ENCODE measurements at places on chromosomes 5 and 9.

DNA sequence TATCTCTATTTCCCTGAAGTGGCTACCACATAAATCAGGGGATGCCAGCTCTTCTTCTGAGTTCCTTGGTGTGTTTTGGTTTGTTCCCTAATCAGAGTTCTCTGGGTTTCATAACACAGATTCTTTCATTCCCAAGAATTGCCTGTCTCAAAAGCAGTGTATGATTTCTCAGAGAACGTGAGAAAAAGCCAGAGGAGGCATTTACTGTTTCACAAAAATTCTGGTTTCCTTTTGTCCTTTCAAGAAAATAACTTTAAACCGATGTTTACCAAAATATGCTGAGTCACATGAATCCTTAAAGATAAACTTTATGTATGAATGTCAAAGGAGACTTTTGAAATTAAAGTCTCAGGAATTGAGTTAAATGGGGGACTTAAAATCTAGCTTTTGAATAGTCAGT, 314.3 kb downstream of the EBF1 start:
- no peak for DNase-seq

DNA sequence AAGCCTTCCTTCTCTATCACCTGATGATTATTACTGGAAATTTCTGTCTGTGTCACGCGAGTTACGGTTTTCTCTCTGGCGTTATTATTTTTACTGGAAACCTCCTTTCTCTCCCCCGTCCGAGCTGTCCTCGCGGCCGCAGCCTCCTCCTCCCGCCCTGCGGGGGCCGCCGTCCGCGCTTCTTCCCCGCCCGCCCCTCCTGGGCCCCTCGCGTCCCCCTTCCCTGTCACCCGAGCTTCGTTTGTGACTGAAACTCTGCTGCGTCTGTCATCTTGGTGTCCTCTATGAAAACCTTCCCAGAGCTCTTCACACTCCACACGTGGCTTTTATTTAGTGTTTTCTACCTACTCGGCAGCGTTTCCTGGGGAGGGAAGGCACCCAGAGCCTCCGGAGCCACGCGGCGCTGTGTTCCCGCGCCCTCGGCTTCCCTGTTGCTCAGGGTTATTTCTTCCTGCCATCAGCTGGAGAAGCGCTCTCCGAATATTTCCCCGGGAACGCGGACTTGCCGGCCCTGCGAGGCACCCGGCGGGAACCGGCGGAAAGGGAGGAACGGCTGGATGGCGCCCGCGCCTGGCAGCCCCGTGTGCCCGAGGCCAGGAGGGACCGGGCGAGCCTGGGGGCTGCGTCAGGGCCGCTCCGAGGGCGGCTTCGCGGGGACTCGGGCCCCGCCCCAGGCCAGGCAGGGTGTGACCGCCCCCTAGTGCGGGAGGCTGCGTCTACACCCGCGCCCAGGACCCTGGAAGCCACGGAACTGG, 33.9 kb downstream of the TRIP13 start:
- peak; percentile 46 for DNase-seq

DNA sequence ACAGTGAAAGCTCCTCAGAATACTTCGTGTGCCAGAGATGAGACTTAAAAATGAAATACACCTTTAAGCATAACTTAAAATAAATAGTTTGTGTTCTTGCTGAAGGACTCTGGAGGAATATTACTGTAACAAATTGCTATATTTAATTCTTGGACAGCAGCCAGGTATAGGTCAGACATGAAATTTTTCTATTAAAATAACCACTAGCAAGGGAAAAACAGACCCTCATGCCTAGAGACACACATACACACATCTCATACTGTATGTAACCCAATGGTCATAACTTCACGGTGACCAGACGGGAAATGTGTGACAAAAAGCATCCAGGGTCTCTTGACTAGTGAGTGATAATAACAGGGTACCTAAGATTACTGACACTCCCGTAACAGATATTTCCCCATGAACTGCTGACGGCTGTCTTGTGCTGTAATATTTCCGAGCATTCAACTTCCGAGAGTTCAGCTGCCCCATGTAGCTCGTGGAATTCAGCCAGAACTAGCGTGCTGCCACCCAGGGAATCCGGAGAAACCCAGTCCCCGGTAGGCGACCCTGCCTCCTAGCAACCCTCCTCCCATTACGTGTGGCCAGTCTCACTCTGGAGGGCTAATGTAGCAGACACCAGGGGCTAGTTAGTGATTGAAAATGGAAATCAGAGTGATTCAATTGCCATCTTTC, 2295.1 kb upstream of the WWC1 start:
- DNase-seq, result no peak

GRCh38 chr9:13480693-13481092, 201.2 kb upstream of the MPDZ start:
- no peak for DNase-seq

DNA sequence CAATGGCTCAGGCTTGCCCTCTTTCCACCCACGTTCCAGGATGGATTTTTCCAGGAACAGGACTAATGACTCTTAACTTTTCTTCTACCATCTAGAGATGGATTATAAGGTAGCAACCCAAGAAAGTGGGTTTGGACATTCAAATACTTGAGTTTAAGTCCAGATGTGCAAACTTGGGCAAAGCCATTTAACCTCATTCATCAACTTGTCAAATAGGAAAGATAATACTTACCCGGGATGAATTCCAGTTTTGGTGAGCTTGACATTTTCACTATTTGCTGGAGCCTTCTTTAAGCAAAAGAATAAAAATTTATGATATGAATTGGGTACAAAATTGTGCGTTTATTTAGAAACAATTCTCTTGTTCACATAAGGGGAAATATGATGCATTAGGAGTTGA, 44.3 kb upstream of the ZBED3 start:
- no peak for DNase-seq

DNA sequence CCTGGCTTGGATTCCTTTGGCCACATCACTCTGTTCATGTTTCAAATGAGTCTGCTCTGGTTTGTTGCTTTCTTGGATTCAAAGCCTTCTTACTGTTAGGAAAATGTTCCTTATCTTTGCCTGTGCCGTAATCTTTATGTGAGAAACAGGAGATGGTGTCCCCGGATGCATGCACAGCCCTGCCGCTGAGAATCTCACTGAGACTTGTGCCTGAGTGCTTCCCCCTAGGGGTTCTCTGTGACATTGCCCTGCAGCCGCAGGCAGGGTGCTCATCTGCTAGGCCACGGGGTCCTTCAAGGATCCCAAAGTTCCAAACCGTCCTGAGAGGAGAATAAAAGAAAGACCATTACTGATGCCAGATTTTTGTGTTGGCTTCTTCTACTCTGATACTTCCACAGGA, 81.4 kb upstream of the ANKRD55 start:
- no peak for DNase-seq

DNA sequence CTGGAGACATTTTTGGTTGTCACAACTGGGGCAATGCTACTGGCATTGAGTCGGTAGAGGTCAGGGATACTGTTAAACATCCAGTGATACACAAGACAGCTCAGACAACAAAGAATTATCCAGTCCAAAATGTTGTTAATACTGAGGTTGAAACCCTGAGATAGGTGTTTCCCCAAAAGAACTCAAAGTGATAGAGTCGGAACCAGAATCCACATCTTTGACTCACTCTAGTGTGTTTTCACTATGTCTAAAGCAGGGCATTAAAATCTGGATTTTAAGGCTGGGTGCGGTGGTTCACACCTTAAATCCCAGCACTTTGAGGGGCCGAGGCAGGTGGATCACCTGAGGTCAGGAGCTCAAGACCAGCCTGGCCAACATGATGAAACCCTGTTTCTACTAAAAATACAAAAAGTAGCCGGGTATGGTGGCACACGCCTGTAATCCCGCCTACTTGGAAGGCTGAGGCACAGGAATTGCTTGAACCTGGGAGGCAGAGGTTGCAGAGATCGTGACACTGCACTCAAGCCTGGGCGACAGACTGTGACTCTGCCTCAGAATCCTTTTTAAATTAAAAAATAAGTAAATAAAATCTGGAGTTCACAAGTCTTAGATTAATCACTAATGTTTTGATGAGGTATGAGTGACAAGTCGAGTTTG, 17.0 kb downstream of the SLC31A1 start:
- DNase-seq, result no peak

- no peak for DNase-seq
Measured at GRCh38 chr9:14895806-14896205, 14.4 kb downstream of the FREM1 start.

DNA sequence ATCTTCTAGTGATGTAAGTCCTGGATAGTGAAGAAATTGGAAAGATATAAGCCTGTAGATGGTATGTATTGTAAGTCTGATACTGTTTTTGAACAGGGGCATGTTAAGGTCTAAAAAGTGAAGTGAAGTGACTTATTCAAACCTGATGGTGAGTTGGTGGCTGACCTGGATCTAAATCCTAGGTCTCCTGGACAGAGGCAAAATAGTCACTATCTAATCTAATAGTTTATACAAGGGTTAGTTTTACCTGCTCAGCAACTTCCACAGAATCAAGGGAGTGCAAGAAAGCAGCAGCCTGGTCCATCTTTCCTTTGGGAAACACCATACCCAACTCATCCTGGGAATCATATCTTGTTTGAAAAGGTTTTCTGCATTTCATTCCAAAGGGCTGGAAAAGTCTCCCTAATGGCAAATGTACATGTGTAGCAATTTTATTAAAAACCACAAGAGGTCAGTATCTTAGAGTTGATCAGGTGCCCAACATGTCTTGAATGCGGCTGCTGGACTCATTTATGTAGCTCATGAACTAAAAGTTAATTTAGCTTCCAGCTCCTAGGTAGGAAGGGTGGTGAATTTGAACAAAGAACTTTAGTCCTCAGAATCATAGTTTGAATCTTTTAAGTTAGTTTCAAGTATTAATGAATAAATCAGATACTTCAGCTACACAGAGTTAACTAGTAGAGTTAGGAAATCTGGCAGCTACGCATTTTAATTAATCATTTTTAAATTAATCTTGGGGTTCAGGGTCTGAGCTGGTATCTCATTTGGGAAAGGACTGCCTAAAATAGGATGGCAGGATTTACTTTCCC, 26.0 kb downstream of the SKP2 start:
- no peak for DNase-seq

Measured in GM12891 (cell line).